ENCODE measurements at places on chromosomes 4 and X.

- DNase-seq, result no peak
These were observed 98.7 kb upstream of the KIT start for GRCh38 chr4:54558889-54559677.

- no peak for DNase-seq
These were observed 19.7 kb upstream of the SOX3 start for GRCh38 chrX:140524556-140524955.

- DNase-seq, result peak; percentile 7
These were observed 514.3 kb downstream of the ADGRL3 start for GRCh38 chr4:61714387-61714911.

GRCh38 chr4:83212041-83212851 is 72.4 kb downstream of the COQ2 start:
- peak; percentile 28 for DNase-seq

GRCh38 chr4:153940916-153941315 is 152.0 kb upstream of the SFRP2 start:
- DNase-seq, result no peak

- no peak for DNase-seq
These were observed 63.4 kb downstream of the SCML2 start for GRCh38 chrX:18291006-18291545.
